Stimulated activated CD4-positive, alpha-beta T cell treated with anti-CD3 and anti-CD28 coated beads, Interleukin-1b, Interleukin-23, amount 100 ng/mL, for 1 hour (primary cell): ENCODE measurements at places on chromosomes 7 and 10.

DNA sequence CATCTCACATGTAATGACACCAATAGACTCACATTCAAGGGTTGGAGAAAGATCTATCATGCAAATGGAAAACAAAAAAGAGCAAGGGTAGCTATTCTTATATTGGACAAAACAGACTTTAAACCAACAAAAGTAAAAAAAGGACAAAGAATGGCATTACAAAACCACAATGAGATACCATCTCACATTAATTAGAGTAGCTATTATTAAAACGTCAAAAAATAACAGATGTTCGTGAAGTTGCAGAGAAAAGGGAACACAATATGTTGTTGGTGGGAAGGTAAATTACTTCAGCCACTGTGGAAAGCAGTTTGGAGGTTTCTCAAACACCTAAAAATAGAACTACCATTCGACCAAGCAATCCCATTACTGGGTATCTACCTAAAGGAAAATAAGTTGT is 197.0 kb downstream of the SNX13 start:
- DNase-seq, result no peak

- no peak for DNase-seq
These were observed 235.9 kb upstream of the ZNF32 start for GRCh38 chr10:43884501-43885105.

DNA sequence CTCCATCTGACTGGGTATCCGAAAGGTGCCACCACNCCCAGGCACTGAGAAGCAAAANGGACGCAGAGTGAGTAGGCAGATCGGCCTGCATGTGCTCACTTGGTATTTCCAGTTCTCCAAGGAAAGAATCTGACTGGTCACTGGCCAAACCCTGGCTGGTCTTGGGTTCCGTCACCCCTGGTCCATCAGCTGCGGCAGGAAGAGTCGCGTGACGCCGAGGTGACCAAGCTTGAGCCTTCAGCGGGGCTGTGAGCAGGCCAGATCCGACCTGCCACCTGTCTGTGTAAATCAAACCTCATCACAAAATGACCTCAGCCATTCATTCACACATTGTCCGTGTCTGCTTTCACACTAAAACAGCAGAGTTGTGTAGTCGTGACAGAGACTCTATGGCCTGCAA is 28.8 kb upstream of the CHST15 start:
- DNase-seq, result no peak

- DNase-seq, result no peak
These were observed 12.2 kb downstream of the GSAP start for GRCh38 chr7:77403957-77404356.

- DNase-seq, result no peak
These were observed 248.0 kb upstream of the NPY start for GRCh38 chr7:24036033-24036412.

GRCh38 chr7:122302761-122303530 is 1.6 kb downstream of the FEZF1 start:
- no peak for DNase-seq

DNA sequence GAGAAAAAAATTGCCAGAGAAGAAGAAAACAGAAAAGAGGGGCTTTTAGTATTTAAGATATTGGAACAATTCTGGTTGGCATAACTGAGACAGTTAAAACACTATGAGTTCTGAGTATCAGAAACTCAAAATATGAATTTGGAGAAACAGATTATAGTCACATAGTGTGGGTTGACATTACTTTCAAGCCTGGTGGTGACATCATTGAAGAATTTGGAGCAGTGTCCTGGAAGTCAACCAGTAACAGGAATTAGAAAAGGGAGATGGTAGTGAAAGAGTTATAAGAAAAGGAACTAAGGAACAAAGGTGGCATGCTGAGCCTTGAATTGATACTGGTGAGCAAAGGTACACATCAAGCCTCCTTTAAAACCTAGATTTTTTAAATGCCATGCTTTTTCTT is 88.2 kb downstream of the ZNF438 start:
- DNase-seq, result no peak

- no peak for DNase-seq
These were observed 32.8 kb downstream of the AGAP3 start for GRCh38 chr7:151119055-151119415.

GRCh38 chr10:12511651-12512050 is 162.3 kb downstream of the CAMK1D start:
- no peak for DNase-seq

- DNase-seq, result no peak
These were observed 39.6 kb downstream of the ASAH2 start for GRCh38 chr10:50211670-50212069.

DNA sequence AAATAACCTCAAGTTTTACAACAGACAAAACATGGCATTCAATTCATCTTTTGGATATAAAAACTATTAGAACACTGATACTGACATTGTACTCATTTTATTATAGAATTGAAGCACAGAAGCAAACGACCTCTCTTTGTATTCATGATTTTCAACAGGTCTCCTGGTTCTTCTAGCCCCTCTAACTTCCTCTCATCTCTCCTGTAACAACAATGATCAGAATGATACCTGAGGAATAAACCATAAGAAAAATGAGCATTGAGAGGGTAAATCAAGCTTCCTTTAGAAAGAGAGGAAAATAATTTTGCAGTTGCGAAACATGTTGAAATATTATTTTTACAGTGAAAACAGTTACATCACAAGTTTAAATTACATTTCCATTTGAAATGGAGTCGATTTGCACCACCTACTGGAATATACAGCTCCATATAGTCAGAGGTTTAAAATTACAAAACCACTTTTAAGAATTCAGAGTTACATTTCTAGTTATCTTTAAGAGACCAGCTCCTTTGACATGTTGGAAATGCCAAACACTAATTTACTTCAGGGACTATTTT is 17.5 kb upstream of the TEX36 start:
- no peak for DNase-seq

DNA sequence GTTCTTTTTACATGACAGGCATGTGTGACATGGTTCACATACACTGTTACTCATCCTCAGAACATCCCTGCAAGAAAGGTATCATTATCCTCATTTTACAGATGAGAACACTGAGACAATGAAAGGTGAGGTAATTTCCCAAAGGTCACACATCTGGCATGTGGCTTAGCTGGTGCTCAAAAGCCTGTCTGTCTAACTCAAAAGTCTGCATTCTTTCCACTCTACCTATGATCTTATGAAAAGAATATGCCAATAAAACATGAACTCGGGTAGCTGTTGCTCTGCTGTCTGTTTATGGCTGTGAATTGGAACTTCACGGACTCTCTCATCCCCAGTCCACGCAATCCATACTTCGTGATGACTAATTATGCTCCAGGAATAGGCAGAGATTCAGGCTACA is 79.0 kb upstream of the ODAD2 start:
- DNase-seq, result no peak

GRCh38 chr10:127452568-127452967 is 96.5 kb upstream of the NPS start:
- no peak for DNase-seq

DNA sequence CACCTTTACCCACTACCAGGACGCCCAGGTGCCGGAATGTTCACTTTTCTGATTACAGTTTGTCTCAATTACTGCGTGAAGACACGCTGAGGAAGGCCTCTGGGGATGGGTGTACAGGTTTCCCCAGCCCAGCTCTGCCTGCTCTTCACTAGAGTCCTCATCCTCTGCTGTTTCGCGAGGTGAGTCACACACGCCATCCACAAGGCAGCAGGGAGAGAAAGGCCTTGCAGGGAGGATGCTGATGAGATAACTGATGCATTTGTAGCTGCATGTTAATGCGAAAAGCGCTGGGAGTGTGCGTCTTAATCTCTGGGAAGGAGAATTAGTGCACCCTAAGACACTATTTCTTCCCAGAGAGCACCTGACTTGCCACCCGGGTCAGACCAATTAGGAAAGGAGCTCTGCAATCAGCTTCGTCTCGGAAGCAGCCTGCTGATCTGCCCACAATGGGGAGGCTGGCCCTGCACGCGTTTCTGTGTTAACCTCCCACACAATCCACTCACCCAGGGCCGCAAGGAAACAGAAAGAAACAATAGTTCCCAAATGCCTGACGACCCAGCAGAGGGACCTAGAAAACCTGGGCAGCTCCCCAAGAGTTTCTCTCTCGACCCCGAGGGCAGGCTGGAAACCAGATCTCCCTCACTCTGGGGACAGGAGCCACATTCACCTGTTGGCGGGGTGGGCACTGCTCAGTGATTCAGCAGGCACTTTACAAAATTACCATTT is 578.7 kb downstream of the GLRX3 start:
- DNase-seq, result no peak

- no peak for DNase-seq
These were observed 93.1 kb upstream of the IKZF1 start for GRCh38 chr7:50211130-50212015.

- DNase-seq, result no peak
These were observed 9.9 kb downstream of the IQCE start for GRCh38 chr7:2568521-2569223.

GRCh38 chr10:89351412-89351779 is 23.6 kb downstream of the IFIT3 start:
- DNase-seq, result no peak

DNA sequence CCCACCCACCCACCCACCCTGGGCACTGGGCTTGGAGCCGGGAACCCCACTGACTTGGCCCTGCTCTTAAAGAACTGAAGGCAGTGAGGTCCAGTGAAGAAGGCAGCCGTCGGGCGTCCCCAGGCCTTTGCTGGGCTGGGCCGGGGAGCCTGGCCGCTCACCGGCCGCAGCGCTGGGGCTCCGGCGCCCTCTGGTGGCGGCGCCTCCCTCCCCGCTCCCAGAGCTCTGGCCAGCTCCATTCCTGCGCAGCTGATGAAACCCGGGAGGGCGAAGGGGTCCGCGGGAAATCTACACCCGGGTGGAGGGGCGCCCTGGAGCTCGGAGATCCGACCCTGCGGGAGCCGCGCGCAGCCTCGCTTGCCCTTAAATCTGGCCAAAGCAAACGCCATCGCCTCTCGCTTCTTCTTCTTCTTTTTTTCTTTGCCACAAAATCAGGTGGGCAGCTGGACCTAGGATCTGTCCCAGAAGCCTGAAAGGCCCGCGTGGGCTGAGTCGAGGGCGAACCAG is 1.7 kb upstream of the CXCL12 start:
- DNase-seq, result peak; percentile 10

- DNase-seq, result no peak
These were observed 83.2 kb downstream of the ARMH3 start for GRCh38 chr10:101972761-101973160.

GRCh38 chr10:129032372-129033313 is 434.4 kb upstream of the MGMT start:
- no peak for DNase-seq

DNA sequence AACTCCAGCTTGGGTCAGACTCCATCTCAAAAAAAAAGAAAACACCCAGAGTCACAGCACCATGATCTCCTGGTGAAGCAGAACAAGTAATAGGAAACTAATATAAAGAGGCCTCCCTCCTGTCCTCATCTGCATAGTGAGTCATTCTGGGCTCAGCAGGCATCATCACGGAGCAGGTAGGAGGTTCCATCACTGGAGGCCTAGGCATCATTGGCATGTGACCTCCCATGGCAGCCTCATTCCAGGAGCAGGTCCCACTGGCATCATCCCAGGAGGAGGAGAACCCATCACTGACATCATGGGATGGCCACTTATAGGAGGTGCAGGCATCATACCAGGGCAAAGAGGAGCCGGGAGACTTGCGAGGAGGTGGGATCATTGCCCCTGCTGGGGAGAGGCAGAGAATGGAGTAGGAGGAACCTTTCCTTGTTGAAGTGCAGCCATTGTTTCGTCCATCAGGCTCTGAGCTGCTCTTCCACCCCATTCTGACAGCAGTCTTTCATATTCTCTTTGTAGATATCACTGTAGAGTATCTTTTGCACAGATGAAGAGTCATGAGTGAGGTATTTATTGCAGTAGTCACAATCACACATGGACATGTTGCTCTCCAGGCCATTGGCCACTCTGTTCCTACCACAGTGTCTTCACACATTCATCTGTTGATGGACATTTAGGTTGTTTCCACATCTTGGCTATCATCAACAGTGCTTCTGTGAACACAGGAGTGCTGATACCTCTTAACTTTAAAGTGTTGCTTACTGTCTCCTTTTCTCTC is 73.8 kb downstream of the OSBPL3 start:
- no peak for DNase-seq

- no peak for DNase-seq
These were observed 217.3 kb downstream of the SNX10 start for GRCh38 chr7:26508917-26509316.

GRCh38 chr10:683448-684071 is 5.9 kb downstream of the DIP2C start:
- no peak for DNase-seq

DNA sequence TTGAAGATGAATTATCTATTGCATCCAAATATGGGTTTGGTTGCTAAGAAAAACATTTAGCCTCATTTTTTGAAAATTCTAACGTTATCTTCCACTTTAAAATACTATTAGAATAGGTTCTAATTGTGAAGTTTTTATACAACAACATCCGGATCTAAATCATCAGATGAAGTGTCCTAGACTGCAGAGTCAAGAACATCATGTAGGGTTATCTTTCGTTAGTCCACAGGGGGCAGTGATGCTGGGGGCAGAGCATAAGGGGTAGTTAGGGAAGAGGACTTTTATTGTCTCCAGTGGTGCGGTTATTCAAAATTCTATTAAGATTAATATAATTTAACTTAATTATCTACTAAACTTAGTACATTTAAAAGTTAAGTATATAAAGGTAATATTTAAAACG is 990.6 kb upstream of the PHF14 start:
- no peak for DNase-seq

DNA sequence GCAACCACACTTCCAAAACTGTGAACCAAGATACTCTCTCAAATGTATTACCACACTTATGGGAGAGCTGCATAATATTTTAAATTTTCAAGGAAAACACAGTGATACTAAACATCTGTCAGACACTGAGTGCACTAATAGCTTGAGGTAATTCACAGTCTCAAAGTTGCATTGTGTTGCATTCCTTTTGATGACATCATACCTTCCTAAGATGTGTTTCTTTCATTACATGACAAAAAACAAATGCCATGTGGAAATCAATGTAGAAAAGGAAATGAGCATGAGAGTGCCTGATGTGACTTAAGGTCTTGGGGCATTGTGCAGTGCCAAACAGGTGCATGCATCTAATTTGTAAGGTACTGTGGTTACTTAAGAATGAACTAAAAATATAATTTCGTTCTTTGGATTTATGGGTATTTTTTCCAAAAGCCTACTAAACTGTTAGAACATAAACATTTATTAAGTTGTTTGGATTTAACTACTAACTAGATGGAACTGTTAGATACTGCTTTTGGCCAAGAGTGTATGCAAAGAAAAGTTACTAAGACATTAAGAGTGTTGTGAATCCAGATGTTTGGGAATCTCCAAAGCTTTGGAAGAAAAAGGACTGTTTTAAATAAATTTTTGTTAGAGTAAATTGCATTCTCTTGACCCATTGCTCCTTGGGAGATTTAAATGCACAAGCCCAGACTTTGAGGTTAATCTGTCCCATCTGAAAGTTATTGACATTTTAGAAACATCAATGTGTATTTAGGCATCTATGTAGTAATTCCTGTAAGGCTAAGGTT is 496.2 kb upstream of the SEMA3D start:
- no peak for DNase-seq
